ENCODE measurements at places on chromosomes 1 and 21.
A peak's percentile ranks its signal among the peaks of the same experiment; 100 is the strongest.

- DNase-seq, result no peak
Observed at GRCh38 chr1:11967028-11967547, 13.2 kb upstream of the MFN2 start.

GRCh38 chr1:36008546-36009197 is 75.2 kb upstream of the TEKT2 start:
- DNase-seq, result no peak

- peak; percentile 7 for DNase-seq
Observed at GRCh38 chr21:45109831-45110492, 35.6 kb downstream of the ADARB1 start.

DNA sequence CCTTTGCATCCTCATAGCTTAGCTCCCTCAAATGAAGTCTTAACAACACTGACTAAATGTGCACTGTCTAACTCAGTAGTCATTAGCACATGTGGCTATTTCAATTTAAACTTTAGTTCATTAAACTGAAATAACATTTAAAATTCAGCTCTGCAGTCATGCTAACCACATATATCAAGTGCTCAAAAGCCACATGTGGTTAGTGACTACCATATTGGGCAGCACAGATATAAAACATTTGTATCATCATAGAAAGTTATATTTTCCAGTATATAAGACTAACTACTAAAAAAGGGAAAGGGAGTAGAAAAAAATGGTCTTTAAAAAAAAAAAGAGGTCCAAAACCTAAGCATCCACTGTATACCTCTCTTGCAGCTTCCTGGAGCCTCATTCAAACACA is 64.1 kb downstream of the SETD4 start:
- DNase-seq, result no peak

DNA sequence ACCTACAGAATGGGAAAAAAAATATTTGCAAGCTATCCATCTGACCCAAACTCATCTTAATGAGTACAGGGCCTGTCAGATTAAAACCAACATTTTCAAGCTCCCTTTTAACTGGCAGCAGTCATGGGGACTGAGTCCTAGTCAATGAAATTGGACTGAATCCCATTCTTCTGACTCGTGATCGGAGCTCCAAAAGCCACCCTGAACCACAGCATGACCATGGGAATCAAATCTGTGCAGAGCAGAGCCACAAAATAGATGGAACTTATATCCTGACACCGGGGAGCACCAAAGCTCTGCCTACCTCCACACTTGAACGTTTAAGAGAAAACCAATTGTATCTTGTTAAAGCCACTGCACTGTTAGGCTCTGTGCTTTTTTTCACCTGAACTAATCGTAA is 5.0 kb upstream of the RWDD3 start:
- no peak for DNase-seq

GRCh38 chr1:2645776-2646175 is 13.0 kb upstream of the MMEL1 start:
- DNase-seq, result no peak

- no peak for DNase-seq
Observed at GRCh38 chr1:23577056-23578004, 18.0 kb upstream of the ID3 start.

DNA sequence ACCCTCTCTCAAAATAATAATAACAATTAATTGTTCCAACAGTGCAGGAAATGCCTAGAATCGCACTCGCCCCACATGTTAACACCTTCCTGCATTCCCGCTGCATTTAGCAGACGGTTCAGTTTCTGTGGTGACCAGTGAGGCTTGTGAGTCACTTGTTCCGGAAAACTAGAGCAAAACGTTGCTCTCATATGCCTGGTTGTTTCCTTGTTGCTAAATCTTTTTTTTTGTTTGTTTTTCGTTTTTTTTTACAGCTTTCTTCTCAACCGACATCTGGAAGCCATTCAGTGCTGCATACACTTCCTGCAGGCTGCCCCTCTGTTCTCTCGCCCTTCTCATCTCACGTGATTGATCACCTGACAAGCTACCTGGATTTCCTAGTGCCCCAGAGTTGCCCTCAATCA is 56.9 kb upstream of the TMPRSS2 start:
- DNase-seq, result peak; percentile 28

DNA sequence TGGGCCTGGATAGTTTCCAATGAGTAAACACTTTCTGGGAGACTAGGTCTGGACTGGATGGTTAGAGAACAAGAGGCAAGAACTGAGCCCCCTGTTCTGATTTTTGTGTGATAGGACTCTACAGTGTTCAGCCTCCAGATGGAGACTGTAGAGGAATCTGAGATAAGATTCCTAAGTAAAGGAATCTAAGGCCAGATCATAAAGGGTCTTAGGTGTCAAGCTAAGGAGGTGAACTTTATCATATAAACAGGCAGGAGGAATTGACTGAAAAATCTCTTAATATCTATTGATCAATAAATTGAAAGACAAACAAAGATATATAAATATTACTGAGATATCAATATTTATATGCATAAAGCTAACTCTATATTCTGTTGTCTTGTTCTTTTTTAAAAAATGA is 449.1 kb upstream of the DAB1 start:
- DNase-seq, result no peak

GRCh38 chr1:150148837-150149270 is 862 bp upstream of the PLEKHO1 start:
- DNase-seq, result no peak

DNA sequence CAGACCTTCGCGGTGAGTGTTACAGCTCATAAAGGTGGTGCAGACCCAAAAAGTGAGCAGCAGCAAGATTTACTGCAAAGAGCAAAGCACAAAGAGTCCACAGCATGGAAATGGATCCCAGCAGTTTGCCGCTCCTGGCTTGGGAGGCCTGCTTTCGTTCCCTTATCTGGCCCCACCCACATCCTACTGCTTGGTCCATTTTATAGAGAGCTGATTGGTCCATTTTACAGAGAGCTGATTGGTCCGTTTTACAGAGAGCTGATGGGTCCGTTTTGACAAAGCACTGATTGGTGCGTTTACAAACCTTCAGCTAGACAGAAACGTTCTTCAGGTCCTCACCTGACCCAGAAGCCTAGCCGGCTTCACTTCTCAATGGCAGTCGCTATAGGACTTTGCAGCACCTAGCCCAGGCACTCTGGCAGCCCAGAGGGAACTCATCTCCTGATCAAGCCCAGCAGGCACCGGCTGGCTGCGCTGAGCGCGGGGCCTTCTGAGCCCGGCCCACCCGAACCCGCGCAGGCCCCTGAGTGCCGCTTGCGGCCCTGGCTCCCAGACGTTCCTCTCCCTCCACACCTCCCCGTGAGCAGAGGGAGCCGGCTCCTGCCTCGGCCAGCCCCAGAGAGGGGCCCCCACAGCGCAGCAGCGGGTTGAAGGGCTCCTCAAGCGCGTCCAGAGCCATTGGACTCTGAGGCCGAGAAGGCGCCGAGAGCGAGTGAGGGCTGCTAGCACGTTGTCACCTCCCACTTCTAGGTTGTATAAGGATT is 200.3 kb downstream of the LMO4 start:
- DNase-seq, result no peak

GRCh38 chr1:28915031-28915895 is 894 bp downstream of the EPB41 start:
- DNase-seq, result no peak

- DNase-seq, result no peak
Observed at GRCh38 chr1:75630004-75630594, 19.2 kb upstream of the SLC44A5 start.

DNA sequence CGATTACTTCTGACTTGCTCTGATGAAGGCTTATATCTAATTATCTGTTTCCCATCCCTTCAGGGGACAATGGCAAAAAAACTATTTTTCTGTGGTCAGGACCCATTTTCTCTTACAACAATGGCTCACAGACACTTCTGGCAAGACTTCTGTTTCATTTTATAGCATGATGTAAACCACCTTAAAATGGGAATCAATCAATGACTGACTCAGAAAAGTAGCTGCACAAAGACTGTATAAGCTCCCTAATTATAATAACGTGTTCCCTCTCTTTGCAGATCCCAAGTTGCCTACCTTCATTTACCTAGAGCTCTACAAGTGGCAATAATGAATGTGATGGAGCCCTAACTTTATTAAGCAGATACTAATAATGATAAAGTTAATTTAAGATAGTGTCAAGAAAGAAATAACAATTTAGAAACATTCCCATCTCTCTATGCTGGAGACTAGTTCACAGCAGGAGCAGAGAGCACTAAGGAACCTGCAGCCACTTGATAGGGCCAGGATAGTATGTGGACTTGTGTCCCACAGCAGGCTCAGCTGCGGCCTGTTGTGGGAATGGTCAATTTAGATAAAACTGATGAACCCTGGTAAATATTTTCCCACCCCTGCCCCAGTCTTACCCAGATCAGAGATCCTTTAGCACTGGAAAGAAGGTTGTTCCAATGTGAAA is 538 bp downstream of the GBP2 start:
- DNase-seq, result no peak

GRCh38 chr1:234769986-234770795 is 160.2 kb upstream of the IRF2BP2 start:
- DNase-seq, result no peak

DNA sequence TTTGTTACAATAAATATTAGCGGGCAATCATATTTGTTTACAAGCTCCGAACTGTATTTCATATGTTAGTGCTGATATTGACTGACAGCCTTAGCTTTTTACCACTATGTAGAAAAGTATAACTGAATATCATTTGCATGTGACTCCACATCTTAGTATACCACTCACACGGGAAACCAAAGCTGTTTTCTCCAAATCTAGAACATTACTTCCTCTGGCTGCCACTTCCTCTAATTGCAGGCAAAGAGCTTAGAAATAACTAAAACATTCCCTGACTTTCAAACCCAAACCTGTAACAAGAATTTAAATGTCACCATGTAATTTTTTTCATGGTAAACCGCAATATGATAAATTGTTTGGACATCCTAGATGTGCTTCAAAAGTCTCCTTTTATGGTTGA is 174.7 kb downstream of the LBR start:
- no peak for DNase-seq

- no peak for DNase-seq
Observed at GRCh38 chr1:39671793-39672550, at the start of gene NT5C1A. TSS of gene NT5C1A (minus strand) at chr1:39672107. CDS start at chr1:39672038, 69 bp downstream.

GRCh38 chr1:37995751-37996345 is 6.0 kb upstream of the SF3A3 start:
- DNase-seq, result peak; percentile 92

GRCh38 chr1:65757531-65757930 is 35.2 kb upstream of the PDE4B start:
- no peak for DNase-seq

- no peak for DNase-seq
Observed at GRCh38 chr1:171248841-171249240, 547 bp downstream of the FMO1 start.

GRCh38 chr1:115239426-115239825 is 98.6 kb downstream of the NGF start:
- DNase-seq, result no peak

DNA sequence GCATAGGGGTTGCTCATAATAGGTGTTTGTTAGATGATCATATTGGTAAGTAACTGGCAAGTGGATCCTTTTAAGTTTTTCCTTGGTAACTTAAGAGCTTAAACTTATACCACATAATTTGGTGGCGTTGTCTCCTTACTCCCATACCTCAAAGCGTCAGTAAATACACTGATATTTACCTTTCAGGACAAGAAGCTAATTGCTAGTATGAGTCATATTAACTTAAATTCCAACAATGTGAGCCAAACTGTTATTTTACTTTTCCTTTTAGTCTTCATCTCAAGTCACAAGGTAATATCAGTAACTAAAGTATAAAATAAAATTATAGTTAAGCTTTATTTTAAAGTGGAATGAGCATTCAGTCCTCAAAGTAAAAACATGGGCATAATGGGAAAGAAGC is 9.0 kb upstream of the SH3GLB1 start:
- DNase-seq, result no peak

- no peak for DNase-seq
Observed at GRCh38 chr1:15939181-15940109, 36.5 kb downstream of the ZBTB17 start.

DNA sequence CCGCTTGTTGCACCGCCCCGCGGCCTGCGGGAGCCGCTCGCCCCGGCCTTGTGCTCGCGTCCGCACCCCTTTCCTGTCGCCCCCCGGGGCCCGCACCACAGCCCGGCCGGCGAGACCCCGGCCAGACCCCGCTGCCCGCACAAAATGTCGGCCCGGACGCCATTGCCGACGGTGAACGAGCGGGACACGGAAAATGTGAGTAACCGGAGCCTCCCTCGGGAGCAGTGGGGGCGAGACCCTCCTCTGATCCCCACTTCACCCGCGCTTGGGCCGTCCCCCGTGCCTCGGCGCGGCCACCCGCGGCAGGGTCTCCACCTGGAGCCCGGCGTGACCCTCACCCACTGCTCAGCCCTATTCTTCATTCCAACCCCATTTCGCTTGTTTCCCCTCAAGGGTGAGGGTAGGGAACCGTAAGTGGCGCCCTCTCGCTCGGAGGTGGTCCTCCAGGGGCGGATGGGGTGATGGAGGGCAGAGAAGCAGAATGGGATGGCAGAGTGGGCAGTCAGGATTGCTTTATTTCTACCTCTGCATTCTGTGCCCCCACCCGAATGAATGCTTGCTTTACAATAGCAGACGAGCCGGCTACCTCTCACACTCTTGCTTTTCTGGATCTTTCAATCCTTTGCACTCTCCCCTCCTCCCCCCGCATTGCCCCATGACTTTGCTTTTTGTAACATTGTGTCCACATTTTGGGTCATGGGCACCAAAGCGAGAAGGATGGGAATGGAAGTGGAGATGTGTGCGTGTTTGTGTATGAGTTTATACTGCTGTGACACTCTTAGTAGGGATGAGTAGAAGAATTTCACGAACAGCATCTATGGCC is 954 bp downstream of the MARK1 start:
- no peak for DNase-seq

- DNase-seq, result no peak
Observed at GRCh38 chr1:37177230-37177864, 143.0 kb upstream of the GRIK3 start.
